H9 (cell line): ENCODE measurements at places on chromosomes 7 and 10.

DNA sequence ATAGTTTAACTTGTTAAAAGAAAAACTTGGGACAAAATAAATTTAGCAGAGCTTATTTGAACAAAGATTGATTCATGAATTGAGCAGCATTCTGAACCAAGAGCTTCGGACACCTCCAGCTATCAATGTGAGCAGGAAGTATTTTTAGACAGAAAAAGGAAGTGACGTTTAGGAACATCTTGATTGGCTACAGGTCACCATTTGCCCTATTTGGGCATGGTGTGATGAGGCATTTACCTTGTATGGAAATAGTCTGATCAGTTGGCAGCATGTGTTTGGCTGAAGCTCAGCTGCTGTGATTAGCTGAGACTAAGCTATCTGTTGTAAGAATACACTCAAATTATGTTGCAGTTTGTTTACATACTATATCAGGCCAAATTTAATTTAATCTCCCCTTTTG, 185.1 kb downstream of the ATRNL1 start:
- H3K27ac ChIP-seq: no peak overlapping the region
- no peak overlapping the region for H3K4me3 ChIP-seq
- DNase-seq: no peak
- no peaks in the 10 kb centered on the region for H3K4me1 ChIP-seq
- H3K27me3 ChIP-seq: no peaks in the 10 kb centered on the region
- no peaks in the 10 kb centered on the region for H3K36me3 ChIP-seq

DNA sequence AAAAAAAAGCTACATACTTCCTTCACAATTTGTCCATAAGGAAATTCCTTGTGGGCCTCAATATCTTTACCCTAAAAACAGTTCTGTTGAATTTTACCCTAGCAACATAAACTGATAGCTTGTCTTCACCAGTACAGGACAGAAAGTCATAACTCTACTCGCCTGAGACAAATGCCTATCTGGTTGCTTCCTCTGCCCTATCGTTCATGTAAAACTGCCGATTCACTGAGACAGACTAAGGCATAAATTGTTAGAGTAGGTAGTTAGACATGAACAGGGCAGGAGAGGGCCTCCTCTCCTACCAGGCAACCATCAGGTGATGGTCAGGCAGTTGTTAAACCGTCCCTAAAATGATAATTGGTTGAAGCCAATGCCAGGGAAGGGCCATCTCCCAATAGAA, 25.0 kb downstream of the IFIT3 start:
- DNase-seq: no peak
- peaks cover 10% of the 10 kb centered on the region; the same call in 1 of the 2 replicates for H3K4me1 ChIP-seq
- peaks cover 10% of the 10 kb centered on the region for H3K36me3 ChIP-seq

GRCh38 chr10:131444862-131445461, 133.4 kb upstream of the TCERG1L start:
- H3K4me3 ChIP-seq: no peak overlapping the region
- H3K36me3 ChIP-seq: no peaks in the 10 kb centered on the region
- DNase-seq: no peak
- H3K4me1 ChIP-seq: no peaks in the 10 kb centered on the region

DNA sequence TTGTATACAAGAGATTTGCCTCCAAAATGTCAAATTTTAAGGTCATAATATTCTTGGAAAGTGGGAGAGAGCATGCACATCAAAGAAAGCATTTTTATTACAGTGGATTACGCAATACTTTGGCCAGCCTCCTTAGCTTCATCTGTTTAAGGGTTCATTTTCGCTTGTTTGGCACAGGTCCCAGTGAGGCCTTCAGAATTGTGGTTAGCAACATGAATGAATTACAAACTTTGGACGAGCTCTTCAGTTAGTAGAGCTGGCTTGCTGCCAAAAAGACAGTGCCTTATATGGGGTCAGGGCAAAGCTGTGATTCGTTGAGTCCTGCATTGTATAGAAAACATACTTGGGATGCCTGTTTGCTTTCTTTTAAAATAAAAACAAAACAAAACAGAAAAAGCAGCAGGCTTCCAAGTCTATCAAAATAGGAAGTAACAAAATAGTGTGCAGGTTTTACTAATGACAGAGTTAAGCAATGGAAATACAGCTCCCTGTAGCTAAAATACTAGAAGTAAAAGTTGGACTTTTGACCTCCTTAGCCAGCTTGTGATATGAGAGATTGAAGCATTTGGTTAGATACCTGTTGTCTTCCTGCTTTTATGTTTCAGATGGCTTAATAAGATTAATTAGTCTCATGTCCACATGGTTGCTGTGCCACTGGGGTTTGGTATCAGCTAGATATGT, 190.8 kb downstream of the MLLT10 start:
- H3K4me3 ChIP-seq: no peak overlapping the region
- H3K27ac ChIP-seq: no peak overlapping the region
- no peak for DNase-seq
- H3K36me3 ChIP-seq: peaks cover 21% of the 10 kb centered on the region; the same call in 1 of the 2 replicates
- H3K27me3 ChIP-seq: no peaks in the 10 kb centered on the region
